ENCODE measurements at places on chromosomes 12 and 14.

GRCh38 chr12:103308396-103308795, 187.4 kb downstream of the C12orf42 start:
- DNase-seq, result no peak

GRCh38 chr12:94265966-94266745, 117.8 kb downstream of the PLXNC1 start:
- DNase-seq, result no peak

GRCh38 chr12:6766651-6767349, 637 bp downstream of the PTMS start:
- peak; percentile 63 for DNase-seq

- DNase-seq, result no peak
These were observed 44.7 kb upstream of the NUDT4 start for GRCh38 chr12:93333054-93333453.

- no peak for DNase-seq
These were observed 474.9 kb downstream of the ATP23 start for GRCh38 chr12:58416236-58416635.

DNA sequence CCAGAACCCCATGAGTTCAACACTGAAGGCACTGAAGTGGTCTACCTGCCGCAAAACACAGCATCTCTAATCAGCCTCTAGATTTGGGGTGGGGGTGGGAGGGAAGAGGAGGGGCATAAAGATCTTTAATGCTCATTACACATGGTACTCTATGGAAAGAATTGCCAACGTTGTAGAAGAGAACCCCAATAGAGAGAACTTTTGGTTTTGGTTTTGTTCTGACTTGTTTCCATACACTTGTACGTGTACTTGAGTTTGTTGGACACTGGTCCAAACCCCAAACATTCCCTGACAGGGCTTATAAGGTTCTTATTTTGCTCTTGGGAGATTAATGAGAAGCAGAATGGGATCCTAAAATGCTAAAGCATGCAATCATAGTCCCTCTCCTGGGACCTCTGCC, 31.0 kb downstream of the GNPTAB start:
- no peak for DNase-seq

DNA sequence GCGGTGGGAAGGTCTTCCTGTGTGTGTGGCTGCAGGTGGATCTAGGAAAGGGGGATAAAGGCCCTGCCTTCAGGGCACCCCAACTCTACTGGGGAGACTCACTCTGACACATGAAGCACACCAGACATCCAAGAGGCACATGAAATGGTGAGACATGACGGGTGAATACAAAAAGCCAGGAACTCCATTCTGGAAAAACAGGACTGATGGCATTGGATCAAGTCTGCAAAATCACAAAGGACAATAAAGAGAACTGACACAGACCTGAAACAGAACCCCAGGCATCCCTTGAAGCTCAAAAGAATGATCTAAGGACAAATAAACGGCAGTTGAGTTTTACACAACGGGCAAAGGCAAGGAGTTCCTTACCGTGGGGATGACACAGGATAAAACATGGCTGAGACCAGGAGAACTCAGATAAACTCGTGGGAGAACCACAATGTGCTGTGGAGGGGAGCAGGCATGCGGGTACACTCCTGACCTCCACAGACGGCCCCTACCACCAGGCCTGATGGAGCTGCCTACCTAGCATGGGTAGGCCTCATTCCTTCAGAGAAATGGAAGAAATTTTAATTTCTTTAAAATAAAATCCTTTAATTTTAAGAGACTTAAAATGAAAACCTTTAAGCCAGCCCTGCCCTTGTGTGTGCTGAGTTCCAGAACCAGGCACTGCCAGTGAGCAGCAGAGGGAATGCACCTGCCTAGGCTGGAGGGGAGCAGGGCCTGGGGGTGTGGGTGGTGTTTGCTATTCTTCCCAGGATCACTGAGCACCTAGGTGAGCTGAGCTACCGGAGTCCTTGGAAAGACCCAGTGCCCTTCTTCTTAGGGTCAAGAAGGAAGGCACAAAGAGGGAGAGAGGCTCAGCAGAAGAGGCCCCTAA, 100.1 kb downstream of the SINHCAF start:
- no peak for DNase-seq
